ENCODE measurements at places on chromosomes 4 and X. TPM values are rescaled to one million over a fixed set of nuclear protein-coding genes. Genes with fewer than 3 reads are reported as not detected.

- no peak for DNase-seq
These were observed 213.1 kb upstream of the MID1 start for GRCh38 chrX:10833299-10834169.

- no peak for DNase-seq
These were observed 83.8 kb upstream of the RPL34 start for GRCh38 chr4:108536577-108536976.

GRCh38 chrX:50483283-50483682 lies 12.7 kb upstream of the DGKK start:
- DNase-seq = no peak

DNA sequence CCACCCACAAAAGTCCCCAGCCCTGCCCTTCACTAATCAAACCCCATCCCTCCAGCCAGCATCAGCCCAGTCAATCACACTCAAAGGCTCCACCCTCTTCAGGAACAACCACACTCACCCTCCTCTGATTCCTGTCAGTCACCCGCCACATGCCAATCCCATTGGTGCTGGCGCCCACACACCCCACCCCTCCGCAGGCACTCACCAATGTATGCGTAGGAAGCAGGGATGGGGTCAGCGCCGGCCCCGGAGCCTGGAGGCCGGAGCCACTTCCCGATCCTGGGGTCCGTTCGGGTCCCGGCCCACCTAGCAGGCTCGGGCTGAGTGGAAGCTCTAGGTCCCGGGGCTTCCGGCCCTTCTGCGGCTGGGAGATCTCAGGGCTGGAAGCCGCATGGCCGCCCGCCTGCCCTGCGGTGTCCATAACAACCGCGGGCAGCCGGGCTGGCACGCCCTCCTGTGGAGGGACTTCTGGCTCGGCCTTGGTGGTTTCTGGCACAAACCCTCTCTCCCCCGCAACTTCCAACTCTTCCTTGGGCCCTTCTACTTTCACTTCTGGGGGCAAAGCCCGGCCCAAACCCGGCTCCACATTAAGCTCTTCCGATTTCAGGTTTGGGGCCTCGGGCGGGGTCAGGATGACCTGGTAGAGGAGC lies 7.9 kb upstream of the CFP start:
- peak; percentile 69 for DNase-seq

GRCh38 chrX:118025226-118025625 lies 91.4 kb downstream of the KLHL13 start:
- DNase-seq = no peak

DNA sequence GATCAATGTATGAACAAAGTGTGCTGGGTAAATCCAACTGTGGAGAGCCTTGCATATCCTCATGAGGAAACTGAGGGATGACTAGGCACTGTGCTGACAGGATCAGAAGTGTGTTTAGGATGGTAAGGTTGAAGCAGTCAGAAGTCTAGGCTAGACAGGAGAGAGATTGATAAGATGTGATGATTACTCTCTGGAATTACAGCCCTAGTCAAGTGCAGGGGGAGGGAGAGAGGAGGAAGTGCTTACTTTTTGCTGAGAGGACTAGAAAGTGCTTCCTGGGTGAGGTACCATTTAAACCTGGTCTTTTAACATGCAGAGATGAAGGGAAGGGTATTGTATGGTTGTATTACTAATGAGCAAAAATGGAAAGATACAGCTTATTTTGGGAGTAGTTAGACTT lies 23.7 kb downstream of the FHIP1A start:
- no peak for DNase-seq

DNA sequence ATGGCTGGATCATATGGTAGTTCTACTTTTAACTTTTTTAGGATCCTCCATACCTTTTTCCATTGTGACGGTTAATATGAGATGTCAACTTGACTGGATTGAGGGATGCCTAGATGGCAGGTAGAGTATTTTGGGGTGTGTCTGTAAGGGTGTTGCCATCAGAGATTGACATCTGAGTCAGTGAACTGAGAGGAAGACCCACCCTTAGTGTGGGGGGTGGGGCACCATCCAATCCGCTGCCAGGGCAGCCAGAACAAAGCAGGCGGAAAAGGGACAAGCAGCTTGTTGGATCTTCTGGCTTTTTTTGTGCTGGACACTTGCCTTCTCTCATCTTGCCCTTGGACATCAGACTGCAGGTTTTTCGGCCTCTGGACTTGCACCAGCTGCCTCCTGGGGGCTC lies 168.5 kb upstream of the CXCL13 start:
- DNase-seq = no peak

Gene SHROOM3
- total RNA-seq = not detected

DNA sequence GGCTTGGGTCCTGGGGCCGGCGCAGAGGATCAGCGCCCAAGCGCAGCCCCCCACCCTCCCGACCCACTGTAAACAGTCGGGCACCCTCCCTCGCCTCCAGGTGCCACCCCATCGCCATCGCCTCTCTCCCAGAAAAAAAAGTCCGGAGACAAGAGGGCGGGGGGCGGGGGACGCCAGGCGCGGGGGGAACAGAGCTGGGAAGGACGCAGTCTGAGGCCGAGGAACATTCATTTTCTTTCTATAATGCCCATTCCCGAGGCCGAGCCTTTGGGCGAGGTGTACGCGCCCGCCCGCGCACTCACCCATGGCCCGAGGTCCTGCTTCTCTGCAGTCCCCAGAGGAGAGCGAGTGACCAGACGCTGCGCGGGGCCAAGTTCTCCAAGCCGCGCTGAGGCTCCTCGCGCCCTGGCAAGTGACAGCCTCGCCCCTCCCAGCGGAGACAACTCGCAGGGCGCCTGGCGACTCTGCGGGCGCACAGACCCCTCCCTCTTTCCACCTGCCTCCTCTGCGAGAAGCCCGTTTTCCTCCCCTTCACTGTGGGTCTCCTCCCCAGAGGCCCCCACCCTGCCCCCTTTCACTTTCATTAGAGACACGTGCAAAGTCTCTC lies 63.5 kb upstream of the WDR17 start:
- DNase-seq = peak; percentile 24

Gene EBP
- total RNA-seq = 137 TPM

Gene STS
- 0.70 TPM for total RNA-seq

DNA sequence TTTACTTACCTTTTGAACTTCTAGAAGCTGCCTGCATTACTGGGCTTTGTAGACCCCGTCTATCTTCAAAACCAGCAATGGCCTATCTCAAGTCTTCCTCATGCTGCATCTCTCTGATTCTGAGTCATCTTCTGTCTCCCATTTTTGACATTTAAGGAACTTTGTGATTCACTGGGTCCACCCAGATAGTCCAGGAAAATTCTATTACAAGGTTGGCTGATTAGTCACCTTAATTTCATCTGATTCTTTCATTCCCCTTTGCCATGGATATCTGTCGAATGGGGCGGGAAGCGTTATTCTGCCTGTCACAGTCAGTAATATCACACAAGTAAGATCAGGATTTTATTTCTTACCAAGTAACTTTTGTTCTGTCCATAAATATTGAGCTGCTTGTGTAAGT lies 618.0 kb downstream of the CCSER1 start:
- DNase-seq = no peak

DNA sequence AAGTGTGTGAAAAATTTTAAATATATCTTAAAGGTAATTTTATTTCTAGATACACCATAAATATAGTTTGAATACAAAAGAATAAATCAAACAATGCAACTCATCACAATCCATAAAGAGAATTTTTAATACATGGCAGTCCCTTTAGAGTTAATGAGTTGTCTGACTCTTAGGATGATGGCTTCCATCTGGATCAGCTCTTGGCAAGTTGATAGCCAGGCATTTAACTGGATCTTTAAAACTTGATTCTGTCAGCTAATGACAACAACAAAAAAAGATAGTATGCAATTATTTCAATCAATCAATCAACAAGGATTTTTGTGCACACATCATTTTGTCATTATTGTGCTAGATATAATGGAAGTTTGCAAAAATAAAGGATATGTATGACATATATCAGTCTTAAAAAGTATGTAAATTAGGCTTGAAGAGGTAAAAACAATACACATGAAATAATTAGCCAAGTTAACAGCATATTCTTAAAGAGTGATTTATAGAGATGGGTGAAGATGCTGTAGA lies 174.9 kb upstream of the PCDH18 start:
- no peak for DNase-seq

DNA sequence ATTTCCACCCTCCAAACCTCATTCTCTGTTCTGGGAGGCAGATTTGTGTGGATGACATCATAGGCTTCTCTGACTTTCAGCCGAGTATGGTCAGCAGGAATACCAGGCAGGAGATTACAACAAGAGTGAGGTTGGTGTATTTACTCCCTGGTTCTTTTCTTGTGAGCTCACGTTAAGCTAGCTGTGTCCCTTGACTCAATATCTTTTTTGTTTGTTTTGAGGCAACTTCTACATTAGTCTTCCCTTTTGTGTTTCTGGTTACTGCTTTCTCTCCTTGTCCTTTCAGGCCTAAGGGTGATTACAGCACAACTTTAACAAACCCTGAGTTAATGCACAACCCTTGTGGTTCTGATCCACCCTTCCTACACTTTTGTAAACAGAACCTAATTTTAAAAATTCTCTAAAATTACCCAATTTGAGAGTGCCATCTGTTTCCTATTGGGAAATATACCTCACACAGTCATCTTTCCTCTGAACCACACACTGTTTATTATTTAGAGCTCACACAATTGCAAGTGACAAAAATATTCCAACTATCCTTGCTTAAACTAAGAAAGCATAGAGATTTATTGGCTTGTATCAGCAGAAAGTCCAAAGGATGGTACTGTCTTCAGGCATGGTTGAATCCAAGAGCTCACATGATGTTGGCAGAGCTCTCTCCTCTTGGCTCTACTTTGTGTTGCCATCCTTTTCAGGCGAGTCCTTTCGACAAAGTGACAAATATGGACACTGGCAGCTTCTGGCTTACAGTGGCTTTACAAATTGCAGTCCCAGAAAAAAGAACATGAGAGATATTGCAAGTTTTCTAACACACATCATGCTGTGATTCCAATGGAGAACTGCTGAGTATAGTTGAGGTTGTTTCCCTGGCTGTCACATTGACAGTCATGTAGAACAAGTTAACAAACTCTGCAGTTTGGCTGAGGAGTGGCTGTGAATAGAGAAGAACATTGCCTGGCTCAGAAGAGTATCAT lies 150.5 kb upstream of the DDIT4L start:
- no peak for DNase-seq

DNA sequence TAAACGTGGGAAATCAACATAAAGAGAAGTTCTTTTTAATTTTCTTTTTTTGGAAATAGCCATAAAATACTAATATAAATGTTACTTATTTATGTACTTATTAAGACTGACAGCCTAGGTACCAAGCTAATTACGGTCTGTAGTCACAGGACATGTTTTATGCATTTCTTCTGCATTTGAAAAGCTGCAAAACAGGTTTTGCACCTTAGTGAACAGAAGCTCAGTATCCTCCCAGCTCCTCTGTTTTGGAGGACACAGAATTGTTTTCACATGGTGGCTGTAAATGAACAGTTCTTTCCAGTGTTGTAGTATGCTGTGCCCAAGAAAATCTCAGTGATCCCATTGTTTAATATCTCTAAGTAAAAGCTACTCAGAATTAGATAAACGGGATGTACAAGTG lies 1788.0 kb upstream of the TENM3 start:
- no peak for DNase-seq

GRCh38 chrX:138845786-138846185 lies 134.3 kb upstream of the FGF13 start:
- no peak for DNase-seq

Gene LNX1
- not detected for total RNA-seq

- no peak for DNase-seq
These were observed 10.3 kb downstream of the ELOVL6 start for GRCh38 chr4:110188113-110188512.

DNA sequence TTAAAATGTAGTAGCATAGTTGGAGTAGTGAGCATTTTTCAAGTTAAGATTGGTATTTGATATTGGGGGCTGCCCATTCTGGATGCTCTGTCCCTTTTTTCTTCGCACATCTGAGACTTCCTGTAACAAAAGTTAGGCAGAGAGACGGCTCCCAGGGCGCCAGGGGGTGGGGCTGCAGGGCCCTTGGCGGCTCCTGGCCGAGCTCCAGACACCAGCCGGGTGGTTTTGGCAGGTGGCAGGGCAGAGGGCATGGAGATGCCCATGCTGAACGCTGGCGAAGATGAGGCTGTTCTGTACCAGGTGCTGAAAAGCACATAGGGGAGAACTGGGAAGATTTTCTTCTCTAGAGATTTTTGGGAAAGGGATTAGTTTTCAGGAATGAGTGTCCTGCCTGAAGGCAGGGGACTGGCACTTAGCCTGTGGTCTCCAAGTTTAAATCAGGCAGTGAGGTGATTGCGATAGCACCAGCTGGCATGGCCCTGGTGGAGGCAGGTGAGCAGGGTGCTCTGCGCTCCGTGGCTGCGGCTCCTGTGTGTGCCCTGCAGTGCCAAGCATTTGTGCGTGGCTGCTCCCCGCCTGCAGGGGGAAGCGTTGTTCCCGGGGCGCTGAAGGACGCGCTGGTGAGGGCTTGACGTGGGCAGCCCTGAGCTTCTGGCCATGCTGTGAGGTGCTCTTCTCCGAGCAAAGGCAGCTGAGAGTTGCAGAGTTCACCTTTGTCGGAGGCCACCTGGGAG lies 23.6 kb upstream of the HGFAC start:
- no peak for DNase-seq

- DNase-seq = no peak
These were observed 21.4 kb upstream of the FAM9B start for GRCh38 chrX:9055354-9055753.

GRCh38 chr4:56321251-56321650 lies 66.0 kb downstream of the AASDH start:
- DNase-seq = no peak

DNA sequence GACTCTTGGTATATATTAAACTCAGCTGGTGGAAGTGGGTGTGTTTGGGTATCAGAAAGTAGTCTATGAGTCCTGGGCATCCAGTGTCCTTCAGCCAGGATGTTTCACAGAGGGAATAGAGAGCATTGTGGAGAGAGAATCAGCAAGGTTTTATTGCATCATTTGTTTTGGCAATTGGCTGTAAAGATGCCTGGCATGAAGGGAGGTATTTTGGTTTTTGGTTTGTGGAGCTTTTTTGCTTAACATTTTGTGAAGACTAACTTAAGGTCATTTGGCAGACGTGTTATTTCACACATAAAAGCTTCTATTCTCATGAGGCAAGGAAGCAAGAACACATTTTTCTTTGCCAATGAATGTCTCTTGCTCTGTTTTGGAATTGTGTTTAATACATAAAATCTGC lies 71.1 kb downstream of the DCLK2 start:
- no peak for DNase-seq

Gene RPS6KA3
- total RNA-seq = 40.7 TPM

Gene KCND1
- total RNA-seq = 2.8 TPM

Gene TMEM164
- 10.5 TPM for total RNA-seq

Measured in activated CD4-positive, alpha-beta T cell treated with anti-CD3 and anti-CD28 coated beads for 36 hours (primary cell).